ENCODE measurements at places on chromosomes 13 and 19.

GRCh38 chr13:41467425-41467945 lies 10.1 kb downstream of the RGCC start:
- DNase-seq: no peak

GRCh38 chr13:42968906-42969305 lies 23.1 kb downstream of the EPSTI1 start:
- no peak for DNase-seq

DNA sequence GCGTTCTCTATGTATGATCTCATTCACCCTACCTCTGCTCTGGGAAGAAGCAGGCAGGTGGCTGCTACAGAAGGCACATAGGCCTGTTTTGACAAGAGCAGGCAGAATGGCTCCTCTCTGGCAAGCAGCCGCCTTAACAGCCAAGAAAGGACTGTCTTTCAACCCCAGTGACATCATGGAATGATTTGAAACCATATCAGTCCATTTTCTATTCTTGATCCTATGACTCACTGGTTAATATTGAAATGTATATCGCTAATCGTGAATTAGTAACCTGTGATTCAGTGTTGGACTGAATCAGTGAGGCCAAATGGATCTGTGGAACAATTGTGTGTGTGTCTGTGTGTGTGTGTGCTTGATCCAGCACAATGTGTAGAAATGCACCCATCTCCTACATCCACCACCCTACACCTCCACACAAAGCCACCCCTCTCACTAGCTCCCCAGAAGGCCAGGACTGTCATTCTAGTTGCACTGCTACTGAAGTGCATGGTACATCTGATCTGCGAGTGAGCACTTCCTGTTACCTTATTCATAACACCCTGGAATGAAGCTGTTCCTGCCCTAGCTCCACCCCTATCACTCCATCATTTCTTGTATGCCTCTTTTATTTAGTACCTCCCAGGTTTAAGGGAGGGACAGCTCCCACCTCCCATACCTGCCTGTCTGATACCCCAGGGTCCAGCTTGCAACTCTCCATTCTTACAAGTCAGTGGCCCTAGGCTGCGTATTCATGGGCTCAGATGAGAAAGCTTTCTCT lies 460.0 kb downstream of the FOXO1 start:
- peak; percentile 45 for DNase-seq

DNA sequence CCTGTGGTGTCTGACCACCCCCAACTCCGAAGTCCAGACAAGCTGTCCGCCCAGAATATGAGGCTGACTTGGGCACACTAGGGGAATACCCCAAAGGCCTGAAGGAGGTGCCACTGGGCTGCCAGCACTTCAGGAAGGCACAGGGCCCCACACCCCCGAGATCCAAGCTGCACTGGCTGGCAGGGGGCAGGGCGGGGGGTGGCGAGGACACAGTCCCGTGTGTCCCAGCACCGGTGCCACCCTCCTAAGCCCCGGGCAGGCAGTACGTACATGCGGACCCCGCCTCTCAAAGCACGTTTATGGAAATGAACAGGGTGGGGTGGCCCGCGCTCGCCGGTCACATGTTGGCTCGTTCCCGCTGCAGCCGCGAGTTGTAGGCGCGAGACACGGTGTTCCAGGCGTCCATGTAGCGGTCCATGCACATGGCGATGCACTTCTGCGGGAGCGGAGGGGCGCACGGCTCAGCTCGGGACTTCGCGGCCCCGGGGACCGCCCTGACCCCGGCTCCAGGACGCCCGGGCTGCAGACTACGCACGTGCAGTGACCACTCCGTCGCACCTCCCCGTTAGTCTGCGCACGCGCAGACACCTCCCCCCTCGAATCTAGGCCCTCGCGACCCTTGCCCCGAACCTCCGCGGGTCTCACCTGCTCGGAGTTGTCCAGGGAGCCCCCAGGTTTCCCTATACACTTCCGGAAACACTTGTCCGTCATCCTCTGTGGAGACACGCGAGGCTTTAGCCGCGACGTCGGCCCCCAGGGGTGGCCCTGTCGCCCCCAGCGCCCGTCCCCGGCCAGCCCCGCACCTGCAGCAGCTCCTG lies 566 bp downstream of the TIMM13 start:
- DNase-seq: peak; percentile 46

DNA sequence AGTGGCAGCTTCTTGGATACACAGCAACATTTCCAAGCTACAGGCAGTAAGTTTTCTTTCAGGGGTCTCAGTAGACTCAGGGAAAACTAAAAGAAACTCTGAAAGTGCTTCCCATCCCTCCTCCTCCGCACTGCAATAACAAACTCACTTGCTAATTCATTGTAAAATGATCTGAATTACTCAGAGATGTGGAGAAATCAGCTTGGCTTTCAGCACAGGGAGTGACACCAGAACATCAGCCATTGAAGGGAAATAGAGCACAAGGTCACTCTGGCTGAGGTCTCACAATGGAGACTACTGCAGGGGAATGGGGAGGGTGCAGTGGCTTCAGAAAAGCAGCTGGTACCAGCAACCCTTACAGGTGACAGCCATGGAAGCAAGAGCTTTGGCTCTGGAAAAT lies 137.3 kb upstream of the SERP2 start:
- DNase-seq: no peak

GRCh38 chr13:40490086-40490758 lies 176.2 kb downstream of the FOXO1 start:
- no peak for DNase-seq

- peak; percentile 1 for DNase-seq
Observed at GRCh38 chr13:61410669-61411297, 4.9 kb downstream of the PCDH20 start.

DNA sequence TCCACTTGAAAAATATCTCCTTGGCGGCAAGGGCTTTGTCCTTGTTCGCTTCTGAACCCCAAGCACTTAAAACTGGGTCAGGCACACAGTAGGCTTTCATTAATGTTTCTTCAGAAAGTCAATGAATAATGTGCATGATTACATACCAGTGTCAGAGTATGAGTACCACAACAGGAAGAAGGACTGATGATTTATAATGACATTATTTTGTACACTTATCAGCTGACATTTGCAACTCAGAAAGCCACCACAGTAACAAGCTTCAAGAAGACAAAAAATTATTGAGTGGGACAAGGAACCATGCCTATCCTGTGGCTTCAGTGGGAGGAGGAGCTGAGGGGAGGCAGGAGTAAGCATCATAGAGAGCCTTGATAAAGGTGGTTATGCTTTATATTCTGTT lies 10.0 kb downstream of the POLR1D start:
- no peak for DNase-seq

DNA sequence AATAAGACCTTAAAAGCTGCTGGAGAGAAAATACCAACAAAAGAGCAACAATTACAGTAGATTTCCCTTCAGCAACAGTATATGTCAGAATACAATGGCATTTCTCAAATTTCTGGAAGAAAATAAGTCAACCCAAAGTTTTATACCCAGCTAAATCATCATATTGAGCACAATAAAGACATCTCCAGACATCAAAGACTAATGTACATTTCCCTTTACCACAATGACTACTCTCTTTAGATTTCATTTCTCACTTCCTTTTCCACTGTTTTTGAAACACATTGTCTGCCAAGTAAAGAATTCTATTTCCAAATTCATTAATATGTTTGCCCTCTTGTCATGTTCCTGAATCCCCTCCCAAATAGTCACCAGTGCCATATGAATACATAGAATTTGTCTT lies 111.4 kb downstream of the POU4F1 start:
- DNase-seq: no peak

GRCh38 chr19:48993175-48994034 lies at the start of the genes GYS1 and RUVBL2:
GYS1 (minus strand) TSS chr19:48993309; CDS start chr19:48993112, 197 bp downstream.
RUVBL2 (plus strand) TSS chr19:48993887; CDS start chr19:48993912, 25 bp downstream.
- DNase-seq: peak; percentile 100

DNA sequence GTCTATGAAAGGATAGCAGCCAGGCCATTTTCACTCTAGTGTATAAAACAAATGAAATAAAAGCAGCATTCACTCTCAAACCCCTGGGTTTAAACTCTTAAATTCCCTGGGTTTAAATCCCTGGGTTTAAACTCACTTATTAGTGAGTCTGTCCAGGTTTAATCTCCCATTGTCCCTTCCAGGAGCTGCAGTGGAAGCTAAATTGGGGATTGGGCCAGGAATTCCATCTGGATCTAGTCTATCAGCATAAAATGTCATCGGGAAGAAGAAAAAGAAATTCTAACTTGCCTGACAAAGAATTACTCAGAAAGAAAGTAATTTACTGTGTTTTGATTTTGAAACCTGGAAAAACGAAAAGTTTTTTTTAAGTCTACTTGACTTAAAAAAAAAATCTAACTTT lies 54.8 kb downstream of the FRY start:
- peak; percentile 15 for DNase-seq

- DNase-seq: no peak
Observed at GRCh38 chr13:112219740-112220139, 152.8 kb downstream of the SOX1 start.

DNA sequence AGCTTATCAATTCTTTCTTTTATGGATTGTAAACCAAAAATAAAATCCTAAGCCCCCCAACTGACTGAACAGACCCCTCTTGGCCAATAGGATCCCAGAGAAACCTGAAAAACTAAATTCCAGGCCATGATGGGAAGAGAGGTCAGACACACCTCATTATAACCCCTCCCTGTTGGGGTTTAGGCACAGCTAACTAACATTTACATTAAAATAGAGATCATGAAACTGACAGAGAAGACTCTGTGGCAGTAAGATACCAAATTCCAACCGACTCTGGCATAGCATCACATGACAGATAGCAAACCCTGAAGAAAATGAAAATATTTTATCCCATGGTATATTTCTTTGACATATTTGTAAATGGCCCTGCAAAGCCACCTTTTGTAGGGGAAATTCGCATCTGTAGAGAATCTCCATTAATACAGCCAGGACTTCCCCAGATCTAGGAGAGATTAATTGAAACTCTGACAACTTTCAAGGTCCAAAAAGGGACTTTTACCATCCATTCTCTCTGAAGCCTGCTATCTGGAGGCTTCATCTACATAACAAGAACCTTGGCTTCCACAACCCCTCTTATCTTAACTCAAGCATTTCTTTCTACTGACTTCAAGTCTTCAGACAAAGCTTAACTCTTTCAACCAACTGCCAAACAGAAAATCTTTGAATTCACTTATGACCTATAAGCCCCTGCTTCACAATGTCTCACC lies 27.1 kb upstream of the GAS6 start:
- DNase-seq: no peak

DNA sequence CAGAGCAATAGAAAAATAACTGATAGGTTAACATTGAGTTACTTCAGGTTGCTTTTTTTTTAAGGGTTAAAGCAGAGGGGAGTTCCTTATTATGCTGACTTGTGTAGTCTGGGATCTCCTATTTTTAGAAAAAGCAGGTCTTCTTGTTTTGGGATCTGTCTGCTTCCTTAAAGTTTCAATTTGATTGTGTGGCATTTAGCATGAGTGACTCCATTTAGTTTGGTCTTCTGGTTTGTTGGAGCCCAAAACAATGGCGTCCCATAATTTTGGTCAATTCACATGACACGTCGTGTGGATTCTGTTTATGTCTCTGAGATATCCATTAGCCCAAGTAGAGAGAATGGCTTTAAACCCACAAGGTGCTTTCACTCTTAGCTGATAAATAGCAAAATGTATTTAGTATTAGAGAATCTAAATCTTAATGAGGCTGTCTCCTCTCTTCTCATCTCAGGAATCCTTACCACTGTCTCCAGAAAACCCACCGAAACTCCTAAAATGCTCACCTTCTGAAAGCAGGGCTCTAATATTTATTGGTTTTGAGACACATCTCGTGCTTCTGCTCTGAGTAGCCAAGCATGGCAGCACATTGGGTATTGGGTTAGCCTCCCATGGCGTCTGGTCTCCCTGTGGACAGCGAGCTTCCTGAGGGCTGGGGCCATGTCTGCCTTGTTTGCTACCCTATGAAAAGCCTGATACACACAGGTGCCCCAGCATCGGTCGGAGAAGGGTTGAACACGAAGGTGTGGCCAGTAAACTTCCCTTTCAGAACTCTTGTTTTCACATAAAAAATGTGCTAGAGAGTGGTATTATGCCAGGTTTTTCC lies 67.2 kb upstream of the GPR183 start:
- DNase-seq: no peak

DNA sequence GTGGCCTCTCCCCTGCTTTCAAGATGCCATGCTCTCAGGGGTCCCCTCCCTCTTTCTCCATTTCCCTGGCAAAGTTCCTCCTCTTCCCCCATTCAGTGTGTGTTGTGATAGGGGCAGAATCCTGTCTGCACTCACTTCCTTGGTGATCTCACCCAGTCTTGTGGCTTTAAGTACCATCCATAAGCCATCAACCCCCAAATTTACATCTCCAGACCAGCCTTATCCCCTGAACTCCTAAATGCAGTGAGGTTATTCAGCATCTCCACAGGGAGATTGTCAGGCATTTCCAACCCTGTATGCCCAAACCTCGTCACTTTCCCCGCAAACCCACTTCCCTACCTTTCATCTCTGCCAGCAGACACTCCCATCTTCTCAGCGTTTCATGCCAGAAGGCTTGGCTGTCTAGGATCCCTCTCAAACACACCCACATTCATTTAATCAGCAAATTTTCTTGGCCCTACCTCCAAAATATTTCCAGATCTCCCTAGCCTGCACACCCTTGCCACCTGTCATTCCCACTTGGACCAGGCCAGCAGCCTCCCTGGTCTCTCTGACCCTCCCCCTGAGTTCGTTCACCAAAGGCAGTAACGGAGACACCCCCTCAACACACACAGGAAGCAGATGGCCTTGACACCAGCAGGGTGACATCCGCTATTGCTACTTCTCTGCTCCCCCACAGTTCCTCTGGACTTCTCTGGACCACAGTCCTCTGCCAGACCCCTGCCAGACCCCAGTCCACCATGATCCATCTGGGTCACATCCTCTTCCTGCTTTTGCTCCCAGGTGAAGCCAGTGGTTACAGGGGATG lies at the start of gene HCST:
Gene HCST, plus strand, starts transcription at position 676 of the 808 bp plus-strand sequence. Its CDS starts 65 bp downstream, at position 741.
- DNase-seq: peak; percentile 57

- DNase-seq: peak; percentile 38
Observed at GRCh38 chr19:53772943-53773342, 51.2 kb downstream of the NLRP12 start.

All from fibroblast of skin of right biceps (primary cell).